ENCODE measurements at places on chromosomes 1 and 21.

DNA sequence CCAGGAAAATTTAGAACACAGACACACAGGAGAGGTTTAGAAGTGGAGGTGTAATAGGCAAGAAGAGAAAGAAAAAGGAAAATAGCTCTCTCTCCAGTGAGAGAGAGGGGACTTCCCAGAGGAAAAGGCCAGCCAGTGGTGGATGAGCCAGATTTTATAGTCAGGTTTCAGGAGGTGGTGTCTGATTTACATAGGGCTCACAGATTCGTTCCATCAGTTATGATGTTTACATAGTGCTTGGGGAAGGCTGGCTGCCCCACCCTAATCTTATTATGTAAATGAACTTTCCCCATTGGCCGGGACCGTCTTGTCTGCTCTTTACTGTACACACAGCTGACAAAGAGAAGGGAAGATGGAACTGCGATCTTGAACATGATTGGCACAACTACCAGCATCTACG, 797.3 kb downstream of the PLA2G4A start:
- no peak for DNase-seq

DNA sequence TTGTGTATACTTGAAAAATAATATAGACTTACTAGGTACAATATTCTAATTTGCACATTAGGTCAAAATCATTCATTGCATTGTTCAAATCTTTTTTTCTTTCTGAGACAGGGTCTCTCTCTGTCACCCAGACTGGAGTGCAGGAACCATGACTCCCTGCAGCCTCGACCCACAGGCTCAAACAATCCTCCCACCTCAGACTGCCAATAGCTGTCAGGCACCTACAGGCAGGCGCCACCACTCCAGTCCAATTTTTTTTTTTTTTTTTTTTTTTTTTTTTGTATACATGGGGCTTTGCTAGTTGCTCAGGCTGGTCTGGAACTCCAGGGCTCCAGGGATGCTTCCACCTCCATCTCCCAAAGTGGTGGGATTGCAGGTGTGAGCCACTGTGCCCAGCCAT, 656.9 kb downstream of the KCNT2 start:
- DNase-seq = no peak

DNA sequence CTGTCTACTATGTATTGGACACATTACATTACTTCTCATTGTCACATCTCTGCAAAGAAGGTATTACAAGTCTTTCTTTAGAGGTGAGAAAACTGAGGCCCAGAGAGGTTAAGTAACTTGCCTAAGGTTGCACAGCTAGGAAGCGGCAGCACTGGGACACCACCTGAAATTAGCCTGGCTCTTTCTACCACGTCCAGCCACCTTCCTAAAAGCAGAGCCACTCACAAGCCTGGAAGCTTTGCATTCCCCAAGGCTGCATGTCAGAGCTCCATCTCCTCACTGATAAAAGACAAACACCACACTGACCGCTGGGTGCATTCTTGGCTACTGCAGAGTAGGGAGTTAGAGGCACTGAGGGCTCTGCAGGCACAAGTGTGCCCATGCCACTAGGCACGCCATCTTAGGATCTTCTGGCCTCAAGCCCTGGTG, 2.4 kb downstream of the CD247 start:
- DNase-seq = no peak

DNA sequence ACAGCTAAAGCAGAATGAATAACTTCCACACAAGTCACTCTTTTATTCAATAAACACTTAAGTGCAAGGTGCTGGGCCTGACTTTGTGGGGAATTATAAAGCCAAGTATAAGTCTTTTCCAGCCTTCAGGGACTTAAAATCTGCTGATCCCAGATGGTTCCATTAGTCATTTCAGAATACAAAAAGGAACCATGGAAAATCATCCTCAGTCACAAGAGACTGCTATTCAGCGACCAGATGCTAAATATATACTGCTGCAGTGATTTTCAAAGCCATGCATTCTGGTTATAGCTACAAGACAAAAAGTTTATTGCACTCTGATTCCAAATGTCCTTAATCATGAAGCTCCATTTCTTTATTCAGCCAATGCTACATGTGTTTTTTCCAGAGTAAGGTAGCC, 25.7 kb downstream of the GLMN start:
- no peak for DNase-seq

GRCh38 chr1:222097588-222097987, 355.7 kb upstream of the DUSP10 start:
- DNase-seq = no peak

GRCh38 chr1:175763797-175764196, 20.4 kb upstream of the TNR start:
- no peak for DNase-seq

GRCh38 chr1:151284013-151284577, 2.0 kb downstream of the ZNF687 start:
- DNase-seq = no peak

DNA sequence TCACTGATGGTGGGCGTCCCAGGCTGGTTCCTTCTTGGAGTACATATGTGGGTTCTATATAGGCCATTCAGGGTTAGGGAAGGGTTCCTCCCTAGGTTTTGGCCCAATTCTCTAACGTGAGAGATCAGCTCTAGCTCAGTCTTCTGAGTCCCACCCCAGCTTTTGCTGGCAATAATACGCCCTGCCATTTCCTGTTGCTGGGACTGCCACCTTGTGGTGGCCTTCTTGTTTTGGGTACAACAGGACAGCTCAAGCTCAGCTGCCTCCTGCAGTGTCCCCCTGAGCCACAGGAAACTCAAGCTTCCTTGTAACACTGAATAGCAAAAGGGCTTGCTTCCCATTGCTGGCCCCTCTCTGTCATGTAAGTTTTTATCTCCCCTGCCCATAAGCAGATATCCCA, 77.8 kb downstream of the BACH1 start:
- DNase-seq = peak; percentile 62

DNA sequence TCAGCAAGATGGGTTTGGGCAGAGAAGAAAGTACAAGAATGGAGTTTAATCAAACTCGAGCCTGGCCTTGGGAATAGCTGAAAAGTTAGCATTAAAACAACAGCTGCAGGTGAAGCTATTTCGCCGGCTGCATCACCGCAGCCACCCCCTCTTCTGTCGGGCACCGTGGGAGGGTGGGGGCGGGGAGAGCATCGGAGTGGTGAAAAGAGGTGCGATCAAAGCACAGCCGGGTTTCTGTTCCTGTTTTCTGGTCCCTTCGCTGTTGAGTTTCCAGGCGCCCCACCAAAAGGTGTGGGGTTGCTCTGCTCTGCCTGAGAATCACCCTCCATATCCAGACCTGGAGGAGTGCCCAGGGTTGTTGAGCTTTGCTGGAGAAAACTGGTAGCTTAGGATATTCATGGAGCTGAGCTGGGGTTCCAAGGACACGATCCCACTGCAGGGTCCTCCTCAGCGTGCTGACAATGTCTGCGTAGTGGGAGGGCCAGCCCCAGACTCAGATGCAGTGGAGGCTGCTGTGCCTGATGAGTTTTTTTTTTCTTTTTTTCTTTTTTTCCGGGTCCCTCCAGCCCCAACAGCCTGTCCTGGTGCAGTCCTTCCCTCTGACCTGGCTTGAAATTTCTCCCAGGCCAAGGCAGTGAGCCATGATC, 127.5 kb upstream of the C1orf174 start:
- DNase-seq = no peak

- no peak for DNase-seq
Observed at GRCh38 chr1:18035145-18035544, 72.5 kb upstream of the IGSF21 start.

DNA sequence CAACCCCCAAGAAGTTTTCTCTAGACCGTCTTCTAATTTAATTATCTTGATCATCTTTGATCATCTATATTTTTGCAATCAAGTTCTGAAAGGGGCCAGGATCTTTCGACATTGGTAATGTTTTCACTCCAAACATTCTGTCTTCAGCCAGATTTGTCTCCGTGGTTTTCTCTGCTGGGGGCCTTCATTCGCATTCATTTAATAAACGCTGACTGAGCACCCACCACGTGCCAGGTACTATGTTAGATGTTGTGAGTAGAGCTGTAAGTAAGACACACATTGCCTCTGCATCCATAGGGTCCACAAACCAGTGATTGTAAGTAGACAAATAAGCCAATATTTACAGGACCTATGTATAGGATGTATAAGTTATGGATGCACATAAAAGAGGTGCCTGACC, 134.5 kb upstream of the MROH9 start:
- DNase-seq = no peak

DNA sequence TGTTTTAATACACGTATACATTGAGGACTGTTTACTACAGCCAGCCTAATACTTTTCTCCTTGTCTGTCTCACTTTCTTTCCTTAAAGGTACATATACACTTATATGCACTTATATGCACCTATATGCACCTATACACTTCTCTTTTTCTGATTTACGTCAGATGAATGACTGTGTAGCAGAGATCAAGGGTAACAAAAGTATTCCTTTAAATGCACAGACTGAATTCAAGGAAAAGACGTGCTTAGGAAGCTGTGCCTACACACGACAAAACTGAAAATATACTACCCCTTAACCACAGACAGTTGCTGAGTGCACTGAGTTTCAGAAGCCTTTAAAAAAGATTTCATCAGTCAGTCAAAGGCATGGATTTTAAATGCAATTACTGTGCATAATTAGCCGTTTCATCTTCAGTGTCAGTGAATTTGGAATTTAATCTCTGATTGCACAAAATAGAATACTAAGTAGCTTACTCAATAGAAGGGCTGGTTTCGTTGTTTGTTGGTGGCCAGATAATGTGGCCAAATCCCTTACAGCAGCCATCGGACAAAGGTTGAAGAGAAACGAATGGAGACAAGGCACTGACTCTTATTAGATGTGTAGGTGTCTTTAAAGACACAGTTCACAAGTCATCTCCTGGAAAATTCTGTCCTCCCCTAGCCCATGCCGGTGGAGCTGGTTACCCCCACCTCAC, 38.3 kb upstream of the TARBP1 start:
- DNase-seq = peak; percentile 67

GRCh38 chr1:232542633-232543593, 87.0 kb downstream of the SIPA1L2 start:
- no peak for DNase-seq

DNA sequence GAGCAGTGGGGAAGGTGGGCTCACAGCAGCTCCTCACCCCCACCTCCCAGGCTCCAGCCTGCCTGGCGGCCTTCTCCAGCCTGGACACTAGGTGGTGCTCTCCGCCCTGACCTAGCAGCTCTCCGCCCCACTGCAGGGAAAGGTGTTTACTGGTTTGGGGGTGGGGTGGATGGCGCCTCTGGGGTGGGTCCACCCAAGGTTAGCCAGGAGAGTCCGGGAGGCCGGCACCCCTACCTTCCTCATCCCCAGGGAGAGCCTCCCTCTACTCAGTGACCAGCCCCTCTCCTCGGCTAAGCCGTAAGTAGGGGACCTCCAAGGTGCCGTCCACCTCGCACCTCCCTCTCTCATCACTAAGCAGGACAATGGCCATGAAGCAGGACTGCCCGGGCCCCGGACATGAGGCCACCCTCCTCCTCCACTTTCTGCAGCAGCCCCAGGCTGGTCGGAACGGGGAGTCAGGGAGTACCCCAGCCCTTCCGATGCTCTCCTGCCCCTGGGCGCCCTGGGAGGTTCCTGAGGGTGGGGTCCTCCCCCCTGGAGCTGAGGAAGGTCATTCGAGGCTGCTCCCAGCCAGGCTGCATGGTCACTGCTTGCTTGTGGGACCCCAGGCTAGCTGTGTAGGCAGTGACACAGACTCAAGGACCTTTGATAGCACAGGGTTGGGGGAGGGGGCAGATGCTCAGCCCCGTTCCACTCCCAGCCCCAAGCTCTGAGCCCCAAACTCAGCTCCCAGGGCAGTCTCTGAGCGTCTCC, 101.4 kb upstream of the VAMP3 start:
- peak; percentile 35 for DNase-seq

DNA sequence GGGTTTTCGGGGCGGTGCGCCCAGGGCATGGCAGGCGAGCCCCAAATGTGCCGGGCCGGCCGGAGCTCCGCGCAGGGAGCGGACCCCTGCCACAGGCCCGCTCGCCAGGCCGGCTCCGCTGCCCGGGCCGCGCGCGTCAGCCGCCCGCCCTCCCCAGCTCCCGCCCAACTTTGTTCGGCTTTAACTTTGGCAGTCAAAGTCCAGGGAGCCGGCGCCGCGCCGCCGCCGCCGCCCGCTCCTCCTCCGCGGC, 488 bp downstream of the SLC35D1 start:
- DNase-seq = no peak

DNA sequence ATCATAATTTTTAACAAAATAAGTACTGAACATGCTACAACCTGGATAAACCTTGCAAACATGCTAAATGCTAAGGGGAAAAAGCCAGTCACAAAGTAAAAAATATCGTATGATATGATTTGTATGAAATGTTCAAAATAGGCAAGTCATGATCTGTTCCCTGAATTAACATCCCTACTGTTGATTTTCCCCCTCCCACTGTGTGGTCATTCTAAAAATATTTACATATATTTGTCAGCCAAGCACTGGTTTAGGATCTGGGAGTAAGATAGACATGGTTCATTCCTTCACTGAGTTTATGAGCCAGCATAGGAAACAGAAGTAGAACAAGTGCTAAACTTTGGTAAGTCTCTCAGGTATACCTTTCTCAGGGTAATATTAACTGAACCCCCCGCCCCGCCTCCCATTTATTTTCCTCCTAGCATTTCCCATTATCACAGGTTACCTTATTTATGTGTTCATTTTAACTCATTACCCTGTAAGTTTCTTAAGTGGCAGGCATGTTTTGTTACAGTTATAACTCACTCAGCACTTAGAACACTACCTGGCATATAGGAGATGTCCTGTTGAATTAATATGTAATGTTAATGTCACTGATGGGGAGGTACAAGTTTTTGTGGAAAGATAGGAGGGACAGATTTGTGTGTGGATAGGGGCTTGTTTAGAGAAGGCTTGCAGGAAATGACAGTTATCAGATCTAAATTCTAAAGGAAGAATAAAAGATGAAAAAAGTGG, 12.3 kb downstream of the UQCRH start:
- no peak for DNase-seq

DNA sequence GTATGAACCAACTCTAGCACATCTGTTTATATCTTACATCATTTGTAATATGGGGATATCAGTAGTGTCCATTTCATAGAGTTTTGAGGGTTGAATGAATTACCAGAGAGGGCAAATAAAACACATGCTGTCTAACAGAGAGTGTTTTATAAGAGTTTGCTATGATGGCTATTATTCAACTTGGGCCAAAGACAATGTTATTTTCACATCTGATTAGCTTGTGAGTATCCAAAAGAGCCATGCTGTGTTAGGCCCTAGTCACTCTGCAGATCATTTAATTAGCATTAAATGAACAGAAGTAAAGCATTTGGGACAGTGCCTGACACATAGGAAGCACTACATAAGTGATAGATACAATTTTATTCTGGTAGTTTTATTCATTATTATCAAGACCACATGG, 4.2 kb upstream of the RNF11 start:
- DNase-seq = no peak

GRCh38 chr1:173554541-173555250, 48.2 kb downstream of the SLC9C2 start:
- DNase-seq = no peak

GRCh38 chr1:198756470-198756869, 117.6 kb downstream of the PTPRC start:
- no peak for DNase-seq
